ENCODE measurements at places on chromosomes 7 and 10.

DNA sequence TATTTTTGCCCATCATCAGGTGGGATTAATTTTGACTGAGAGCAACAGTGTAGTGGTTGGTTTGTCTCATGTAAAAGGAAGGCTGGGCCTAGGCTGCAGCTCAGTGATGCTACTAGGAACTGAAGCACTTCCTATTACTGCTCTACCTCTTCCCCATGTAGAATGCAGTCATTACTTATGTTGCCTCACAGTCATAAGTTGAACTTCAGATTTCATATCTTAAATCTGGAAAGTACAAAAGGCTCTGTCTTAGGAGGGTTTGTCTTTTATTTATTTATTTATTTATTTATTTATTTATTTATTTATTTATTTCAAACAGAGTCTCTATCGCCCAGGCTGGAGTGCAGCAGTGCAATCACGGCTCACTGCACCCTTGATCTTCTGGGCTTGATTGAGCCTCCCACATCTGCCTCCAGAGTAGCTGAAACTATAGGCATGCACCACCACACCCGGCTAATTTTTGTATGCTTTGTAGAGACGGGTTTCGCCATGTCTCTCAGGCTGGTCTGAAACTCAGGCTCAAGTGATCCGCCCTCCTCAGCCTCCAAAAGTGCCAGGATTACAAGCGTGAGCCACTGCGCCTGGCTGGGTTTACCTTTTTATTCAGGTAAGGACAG is 721.7 kb upstream of the GALNT17 start:
- no peak for DNase-seq

DNA sequence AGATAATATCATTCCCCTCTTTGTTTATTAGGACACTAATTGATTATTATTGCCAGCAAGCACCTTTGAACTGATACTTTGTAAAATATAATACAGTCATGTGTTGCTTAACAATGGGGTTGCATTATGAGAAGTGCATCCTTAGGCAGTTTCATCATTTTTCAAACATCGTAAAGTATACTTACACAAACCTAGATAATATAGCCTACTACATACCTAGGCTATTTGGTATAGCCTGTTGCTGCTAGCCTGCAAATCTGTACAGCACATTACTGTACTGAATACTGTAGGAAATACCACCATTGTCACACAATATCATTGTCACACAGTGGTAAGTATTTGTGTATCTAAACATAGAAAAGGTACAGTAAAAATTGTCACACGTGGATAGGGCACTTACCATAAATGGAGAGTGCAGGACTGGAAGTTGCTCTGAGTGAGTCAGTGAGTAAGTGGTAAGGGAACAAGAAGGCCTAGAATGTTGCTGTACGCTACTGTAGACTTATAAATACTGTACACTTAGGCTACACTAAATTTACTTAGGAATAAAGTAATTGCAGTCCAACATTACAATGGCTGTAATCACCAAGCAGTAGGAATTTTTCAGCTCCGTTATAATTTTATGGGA is 70.7 kb downstream of the LCOR start:
- DNase-seq: no peak

- DNase-seq: no peak
Measured at GRCh38 chr7:112201411-112201810, 4.8 kb downstream of the DOCK4 start.

- no peak for DNase-seq
Measured at GRCh38 chr7:29207162-29207801, 12.7 kb downstream of the CHN2 start.

- DNase-seq: no peak
Measured at GRCh38 chr7:16743236-16743635, 10.3 kb upstream of the TSPAN13 start.

- DNase-seq: no peak
Measured at GRCh38 chr10:92727550-92727949, 37.8 kb downstream of the HHEX start.

- DNase-seq: no peak
Measured at GRCh38 chr10:20215547-20216152, 399.4 kb downstream of the PLXDC2 start.

DNA sequence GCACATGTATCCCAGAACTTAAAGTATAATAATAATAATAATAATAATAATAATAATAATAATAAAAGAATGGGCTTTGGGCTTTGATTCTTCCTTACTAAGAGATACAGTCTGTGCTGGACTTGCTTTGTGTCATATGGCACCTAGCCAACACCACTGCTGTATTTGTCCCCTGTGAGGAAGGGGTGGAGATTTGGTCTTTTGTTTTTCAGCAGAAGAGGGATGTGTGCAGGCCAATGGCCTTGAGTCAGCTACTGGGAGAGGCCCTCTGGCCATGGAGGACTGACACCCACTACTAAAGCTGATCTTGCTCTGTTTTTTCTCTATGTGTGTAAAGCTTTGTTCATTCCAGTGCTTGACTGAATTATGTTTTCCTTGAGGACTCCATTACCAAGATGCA is 573.0 kb upstream of the PCDH15 start:
- DNase-seq: no peak

- DNase-seq: no peak
Measured at GRCh38 chr10:48973065-48973464, 33.4 kb upstream of the LRRC18 start.

DNA sequence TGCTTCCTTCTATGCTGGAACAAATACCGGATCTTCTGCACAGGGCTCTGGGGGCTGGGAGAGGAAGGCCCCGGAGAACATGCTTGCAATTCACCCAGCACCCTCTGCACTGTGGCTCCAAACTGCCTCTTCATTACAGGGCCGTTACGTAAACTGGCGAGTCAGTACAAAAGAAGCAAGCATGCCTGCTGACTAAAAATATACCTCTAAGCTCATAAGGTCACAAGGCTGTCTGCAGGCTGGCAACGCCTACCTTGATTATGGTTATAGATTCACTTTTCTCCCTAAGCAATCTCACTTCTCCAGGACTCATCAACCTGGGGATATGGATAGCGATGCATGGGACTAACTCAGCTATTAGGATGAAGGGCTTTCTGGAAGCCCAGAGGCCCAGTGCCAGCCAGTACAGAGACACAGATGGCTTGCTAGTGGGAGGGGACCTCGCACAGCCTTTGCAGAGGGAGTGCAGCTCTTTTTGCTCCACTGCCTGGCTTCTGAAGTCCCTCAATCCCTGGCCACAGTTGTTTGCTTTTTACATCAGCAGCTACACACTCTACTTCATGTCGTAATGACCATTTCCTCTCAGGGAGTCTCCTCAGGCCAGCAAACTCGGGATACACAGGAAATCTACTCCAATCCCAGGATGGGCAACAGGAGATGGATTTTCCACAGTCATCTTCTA is 96.1 kb downstream of the SH3PXD2A start:
- DNase-seq: no peak

- DNase-seq: no peak
Measured at GRCh38 chr7:46832136-46832535, 749.8 kb downstream of the TNS3 start.
